ENCODE measurements at places on chromosomes 1 and 21.

DNA sequence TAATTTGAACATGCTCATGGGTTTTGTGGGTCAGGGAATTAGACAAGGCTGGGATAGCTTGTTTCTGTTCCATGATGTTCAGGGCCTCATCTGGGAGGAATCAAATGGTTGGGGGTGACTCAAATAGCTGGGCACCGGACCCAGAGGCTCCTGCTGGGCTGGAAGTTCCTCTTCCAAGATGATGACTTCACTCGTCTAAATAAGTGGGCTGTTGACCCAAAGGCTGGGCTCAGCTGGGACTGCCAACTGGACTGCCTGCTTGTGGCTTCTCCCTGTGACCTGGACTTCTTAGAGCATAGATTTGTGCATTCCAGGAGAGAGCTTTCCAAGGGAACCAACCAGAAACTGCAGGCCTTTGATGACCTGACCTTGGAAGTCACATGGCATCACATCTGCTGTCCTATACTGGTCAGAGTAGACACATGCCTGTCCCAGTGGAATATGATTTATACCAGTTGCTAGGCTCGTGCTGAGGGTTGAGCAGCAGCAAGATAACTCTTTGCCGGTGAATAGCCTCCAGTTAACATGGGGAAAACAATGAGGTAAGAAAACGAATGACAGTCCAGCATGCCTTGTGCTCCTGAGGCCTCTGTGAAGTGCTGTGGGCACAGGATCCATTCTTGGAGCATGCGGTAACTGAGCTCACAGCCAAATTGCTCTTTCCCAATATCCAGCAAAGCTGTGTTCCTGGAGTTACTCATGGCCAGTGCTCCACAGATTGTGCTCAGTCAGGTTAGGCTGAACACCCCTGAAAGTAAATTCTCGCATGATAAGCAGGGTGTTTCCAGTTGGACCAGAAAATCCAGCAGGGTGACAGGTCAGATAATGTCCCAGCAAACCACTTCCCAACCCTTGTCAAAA lies 272.9 kb upstream of the TMEM51 start:
- no peak for DNase-seq

GRCh38 chr1:212794561-212795014 lies 2.9 kb downstream of the TATDN3 start:
- DNase-seq = no peak

- no peak for DNase-seq
Observed at GRCh38 chr1:181180407-181181031, 92.0 kb downstream of the IER5 start.

GRCh38 chr1:204714861-204715511 lies 29.4 kb upstream of the LRRN2 start:
- no peak for DNase-seq

GRCh38 chr1:228174482-228175315 lies 9.1 kb downstream of the IBA57 start:
- no peak for DNase-seq

DNA sequence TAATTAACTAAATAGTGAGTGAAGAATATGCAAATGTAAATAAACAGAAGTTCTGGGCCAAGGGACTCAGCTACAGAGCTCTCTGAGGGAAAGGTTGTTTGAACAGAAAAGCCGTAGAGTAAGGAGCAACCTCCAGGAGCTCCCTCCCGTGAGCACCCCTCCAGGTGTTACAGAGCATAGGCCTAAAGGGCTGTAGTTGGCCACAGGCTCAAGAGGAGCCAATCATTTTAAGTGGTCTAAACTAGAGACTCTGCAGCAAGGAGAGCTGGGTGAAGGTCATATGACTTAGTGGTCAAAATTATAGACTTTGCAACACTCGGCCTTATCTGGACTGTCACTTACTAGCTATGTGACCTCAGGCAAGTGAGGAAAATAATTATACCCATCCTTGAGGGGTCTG lies 19.1 kb upstream of the RXRG start:
- DNase-seq = no peak

GRCh38 chr1:154848983-154849382 lies 21.1 kb downstream of the KCNN3 start:
- DNase-seq = no peak

DNA sequence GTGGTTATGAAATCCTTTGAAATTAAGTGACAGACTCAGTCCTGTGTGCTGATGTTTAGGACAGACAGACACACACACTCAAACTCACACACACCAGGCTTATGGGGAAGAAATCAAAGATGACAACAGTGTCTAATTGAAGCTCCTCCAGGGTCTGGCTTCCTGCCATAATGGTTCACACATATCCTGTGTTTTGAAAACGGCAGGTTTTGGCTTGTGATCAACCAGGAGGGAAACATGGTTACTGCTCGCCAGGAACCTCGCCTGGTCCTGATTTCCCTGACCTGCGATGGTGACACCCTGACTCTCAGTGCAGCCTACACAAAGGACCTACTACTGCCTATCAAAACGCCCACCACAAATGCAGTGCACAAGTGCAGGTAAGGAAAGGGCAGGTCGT lies 4.6 kb downstream of the MTARC1 start:
- no peak for DNase-seq

- no peak for DNase-seq
Observed at GRCh38 chr1:223716302-223716862, 4.0 kb downstream of the CAPN2 start.

- DNase-seq = peak; percentile 52
Observed at GRCh38 chr1:155938220-155938627, 3.2 kb upstream of the RXFP4 start.

- DNase-seq = no peak
Observed at GRCh38 chr1:228158151-228159007, 7.2 kb upstream of the IBA57 start.

DNA sequence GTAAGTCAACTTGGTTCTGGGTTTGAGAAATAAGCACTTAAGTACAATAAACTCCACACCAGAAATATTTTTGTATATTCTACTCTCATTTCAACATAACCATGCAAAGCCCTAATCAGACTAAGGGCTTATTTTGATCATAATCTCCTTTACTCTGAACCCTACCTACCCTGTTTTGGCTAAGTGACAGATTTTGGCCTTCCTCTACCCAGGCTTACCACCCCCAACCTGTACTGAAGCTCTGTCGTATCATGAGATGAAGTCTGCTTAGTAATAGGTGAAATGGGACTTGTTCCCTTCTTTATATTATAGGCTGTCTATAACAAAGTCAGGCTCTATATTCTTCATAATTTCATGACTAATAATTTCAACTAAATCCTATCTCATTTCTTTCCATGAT lies 135.5 kb downstream of the RERE start:
- DNase-seq = no peak

DNA sequence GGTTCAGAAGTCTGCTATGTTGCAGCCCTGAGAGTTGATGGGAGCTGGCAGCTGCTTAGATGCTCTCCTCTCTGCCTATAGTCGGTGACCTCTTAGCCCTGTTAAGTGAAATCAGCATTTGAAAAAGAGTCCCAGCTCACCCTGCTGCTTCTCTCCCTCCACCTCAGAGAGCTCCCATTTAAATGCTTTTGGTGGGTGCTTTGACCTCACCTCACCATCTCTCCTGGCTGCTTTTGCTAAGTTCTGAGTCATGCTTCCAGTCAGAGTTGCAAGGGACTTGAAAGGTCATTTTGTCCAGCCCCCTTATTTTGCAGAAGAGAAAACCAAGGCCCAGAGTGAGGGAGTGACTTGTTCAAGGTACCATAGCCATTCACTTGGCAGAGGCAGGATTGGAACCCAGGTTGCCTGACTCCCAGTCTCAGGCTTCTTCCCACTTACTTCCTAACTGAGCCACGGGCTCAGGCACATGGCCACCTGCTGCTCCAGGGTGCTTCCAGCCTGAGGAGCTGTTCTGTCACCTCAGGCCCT lies 3.3 kb downstream of the MAPKAPK2 start:
- DNase-seq = no peak

DNA sequence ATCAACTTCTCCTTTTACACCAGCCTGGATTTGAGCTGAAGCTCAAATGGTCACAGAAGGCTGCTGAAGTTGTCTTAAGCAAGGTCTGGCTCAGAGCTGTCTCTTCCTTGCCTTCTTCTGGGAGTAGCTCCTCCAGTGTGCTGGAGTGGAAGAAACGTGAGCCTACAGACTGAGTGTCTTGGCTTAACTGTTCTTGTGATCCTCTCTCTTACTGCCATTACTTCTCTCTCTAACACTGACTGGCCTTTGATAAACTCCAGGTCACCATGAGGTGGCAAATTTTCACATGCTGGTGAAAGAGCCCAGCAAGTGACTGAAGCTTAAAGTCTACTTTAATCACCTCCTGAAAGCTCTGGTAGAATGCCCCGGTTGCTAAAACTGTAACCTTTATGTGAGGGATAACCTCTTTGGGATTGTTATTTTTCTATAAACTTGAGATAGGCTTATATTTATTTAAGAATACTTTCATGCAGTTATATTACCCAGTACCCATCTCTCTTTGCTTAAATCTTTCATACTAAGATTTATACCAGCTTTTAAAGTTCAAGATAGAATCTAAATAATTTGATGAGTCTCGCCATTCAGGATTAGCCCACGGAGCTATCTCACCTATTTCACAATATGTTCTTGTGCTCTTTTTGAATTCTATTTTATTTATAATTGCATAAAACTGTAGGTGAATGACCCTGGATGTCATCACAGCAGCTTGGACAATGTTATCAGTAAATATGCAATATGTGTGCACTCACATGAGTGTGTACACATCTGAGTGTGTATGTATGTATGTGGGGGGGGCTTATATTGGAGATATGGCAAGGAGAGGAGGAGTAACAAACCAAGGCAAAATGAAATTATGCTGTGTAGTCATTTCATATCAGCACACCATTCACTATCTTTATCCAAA lies 924.0 kb downstream of the LTN1 start:
- no peak for DNase-seq

DNA sequence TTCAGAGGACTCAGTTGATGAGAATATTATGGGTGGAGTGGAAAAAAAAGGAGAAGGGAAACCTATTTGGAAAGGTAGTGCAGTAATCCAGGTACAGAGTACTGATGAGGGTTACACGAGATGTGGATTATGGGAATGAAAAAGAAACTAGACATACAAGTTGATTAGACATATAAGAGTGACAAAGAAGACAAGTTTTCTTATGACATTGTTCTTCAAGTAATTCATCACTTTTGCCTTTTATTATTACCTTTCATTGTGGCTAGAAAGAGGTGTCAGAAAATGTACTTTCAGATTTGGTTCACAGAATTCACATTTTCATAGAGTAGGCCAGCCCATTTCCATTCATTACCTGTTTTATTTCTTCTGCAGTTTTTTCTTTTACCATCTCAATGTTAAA lies 10.4 kb downstream of the ATPAF1 start:
- no peak for DNase-seq

GRCh38 chr1:176736015-176736414 lies 273.0 kb downstream of the PAPPA2 start:
- DNase-seq = no peak

DNA sequence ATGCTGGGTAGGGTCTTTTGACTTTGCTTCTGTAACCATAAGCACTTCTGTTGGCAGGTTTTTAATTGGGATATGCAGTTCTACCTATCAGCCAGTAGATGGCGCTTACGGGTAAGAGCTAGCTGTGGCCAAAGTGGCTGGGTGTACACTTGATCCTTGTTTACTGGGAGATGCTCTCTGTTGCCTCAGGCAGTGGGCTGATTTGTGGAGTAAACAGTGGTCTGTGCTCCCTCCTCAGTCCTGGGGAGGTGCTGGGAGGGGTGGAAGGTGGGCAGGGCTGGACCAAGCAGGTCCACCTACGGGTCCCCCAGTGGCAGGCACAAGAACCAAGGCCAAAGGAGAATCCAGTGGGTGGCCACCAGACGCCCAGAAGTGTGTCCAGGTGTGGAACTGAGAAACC lies 43.4 kb downstream of the RALGPS2 start:
- no peak for DNase-seq

- no peak for DNase-seq
Observed at GRCh38 chr1:163896001-163896400, 574.2 kb downstream of the NUF2 start.

GRCh38 chr21:35438643-35439404 lies 389.7 kb upstream of the RUNX1 start:
- DNase-seq = no peak

DNA sequence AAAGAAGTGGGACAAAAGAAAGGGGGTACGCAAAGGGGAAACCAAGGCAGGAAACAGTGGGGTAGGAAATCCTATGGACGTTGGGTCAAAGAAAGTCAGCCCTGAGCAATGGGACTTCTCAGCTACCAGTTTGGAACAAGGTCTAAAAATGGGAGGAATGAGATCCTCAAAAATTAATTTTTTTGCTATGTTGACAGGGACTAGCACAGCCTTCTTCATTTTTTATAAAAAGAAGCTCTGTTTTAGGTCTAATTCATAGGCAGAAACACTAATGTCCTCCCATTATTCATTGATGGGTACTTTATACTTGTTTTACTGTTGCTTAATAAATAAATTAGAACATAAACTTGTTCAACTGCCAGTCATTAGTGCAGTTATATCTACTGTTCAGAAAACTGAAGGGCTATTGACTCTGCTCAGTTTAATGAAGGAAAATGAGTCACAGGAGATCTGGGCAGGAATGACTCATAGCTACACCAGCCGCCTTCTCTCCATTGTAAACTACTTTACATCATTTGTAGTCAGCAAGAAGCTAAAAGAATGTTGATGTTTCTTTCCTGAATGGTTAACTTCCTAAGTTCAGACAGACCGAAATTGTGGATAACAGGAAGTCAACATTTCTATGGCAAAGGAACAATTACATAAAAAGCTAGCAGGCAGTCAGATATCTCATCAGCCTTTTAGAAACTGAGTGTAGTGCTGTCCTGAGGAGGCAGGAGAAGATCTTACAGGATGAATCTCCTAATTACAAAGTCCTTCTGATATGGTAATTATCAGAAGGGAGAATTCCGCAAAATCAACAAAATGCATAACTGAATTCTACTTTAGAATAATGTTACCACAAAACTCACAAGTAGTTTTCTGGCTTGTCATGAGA lies 356.4 kb upstream of the PKN2 start:
- DNase-seq = peak; percentile 59

- no peak for DNase-seq
Observed at GRCh38 chr1:59353453-59353852, 56.6 kb downstream of the FGGY start.

DNA sequence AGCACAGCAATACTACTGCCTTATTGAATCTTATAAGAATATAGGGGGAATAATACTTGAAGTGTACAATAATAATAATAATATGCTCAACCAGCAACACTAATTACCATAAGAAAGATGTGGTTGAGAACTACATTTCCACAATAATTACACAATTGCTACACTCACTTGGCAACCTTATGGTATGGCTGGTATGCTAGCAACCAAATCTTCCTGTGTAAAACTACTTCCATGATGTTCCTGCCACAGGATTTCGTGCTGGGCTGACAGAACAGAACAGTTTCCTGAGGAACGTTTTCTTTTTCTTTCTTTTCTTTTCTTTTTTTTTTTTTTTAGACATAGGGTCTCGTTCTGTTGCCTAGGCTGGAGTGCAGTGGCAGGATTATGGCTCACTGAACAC lies 50.6 kb downstream of the KIF26B start:
- DNase-seq = no peak

- DNase-seq = no peak
Observed at GRCh38 chr21:20882462-20883407, 115.5 kb upstream of the NCAM2 start.

- no peak for DNase-seq
Observed at GRCh38 chr1:217274927-217275654, 355.8 kb downstream of the GPATCH2 start.
